ENCODE measurements at places on chromosomes 3 and 15. TPM values are rescaled to one million over a fixed set of nuclear protein-coding genes. Genes with fewer than 3 reads are reported as not detected.

Gene UPK1B
- total RNA-seq: not detected

Gene AMOTL2
- total RNA-seq: 62.0 TPM

Gene ASB14
- total RNA-seq: under 0.01 TPM

Gene GABRA5
- total RNA-seq: 54.2 TPM

Gene CAMKV
- total RNA-seq: 180 TPM

Gene ANKDD1A
- 13.9 TPM for total RNA-seq

Gene TM4SF1
- 15.1 TPM for total RNA-seq

Gene GNAT1
- not detected for total RNA-seq

Gene PATL2
- not detected for total RNA-seq

Gene ZBED2
- not detected for total RNA-seq

Gene ZIC1
- 20.0 TPM for total RNA-seq

Gene CTXN2
- total RNA-seq: 0.82 TPM

Gene LYZL4
- total RNA-seq: not detected

Gene ZPLD1
- total RNA-seq: not detected

Gene CPNE9
- total RNA-seq: 0.41 TPM

Gene ANKUB1
- 0.41 TPM for total RNA-seq

Gene CASR
- not detected for total RNA-seq

Gene SLC22A13
- under 0.01 TPM for total RNA-seq

Gene MAGEL2
- 2.4 TPM for total RNA-seq

Gene GOLGA8G
- total RNA-seq: not detected

Gene CPN2
- not detected for total RNA-seq

Gene ERICH6
- under 0.01 TPM for total RNA-seq

Gene ARPP21
- 459 TPM for total RNA-seq

Gene TLR9
- total RNA-seq: not detected

Gene ROBO2
- 245 TPM for total RNA-seq

Gene BMF
- total RNA-seq: 2.9 TPM

Gene CCR9
- 0.41 TPM for total RNA-seq

Gene CCR3
- total RNA-seq: not detected

Gene AP3B2
- 55.8 TPM for total RNA-seq

Gene CCRL2
- total RNA-seq: 0.41 TPM

Gene ATP13A5
- 0.41 TPM for total RNA-seq

Gene GOLGA8Q
- total RNA-seq: not detected

Gene TFDP2
- total RNA-seq: 42.0 TPM

Gene WNT7A
- total RNA-seq: 15.1 TPM
